Globus pallidus (tissue), 1 donor: ENCODE measurements at places on chromosomes 1 and 21.
A peak's percentile ranks its signal among the peaks of the same experiment; 100 is the strongest.

DNA sequence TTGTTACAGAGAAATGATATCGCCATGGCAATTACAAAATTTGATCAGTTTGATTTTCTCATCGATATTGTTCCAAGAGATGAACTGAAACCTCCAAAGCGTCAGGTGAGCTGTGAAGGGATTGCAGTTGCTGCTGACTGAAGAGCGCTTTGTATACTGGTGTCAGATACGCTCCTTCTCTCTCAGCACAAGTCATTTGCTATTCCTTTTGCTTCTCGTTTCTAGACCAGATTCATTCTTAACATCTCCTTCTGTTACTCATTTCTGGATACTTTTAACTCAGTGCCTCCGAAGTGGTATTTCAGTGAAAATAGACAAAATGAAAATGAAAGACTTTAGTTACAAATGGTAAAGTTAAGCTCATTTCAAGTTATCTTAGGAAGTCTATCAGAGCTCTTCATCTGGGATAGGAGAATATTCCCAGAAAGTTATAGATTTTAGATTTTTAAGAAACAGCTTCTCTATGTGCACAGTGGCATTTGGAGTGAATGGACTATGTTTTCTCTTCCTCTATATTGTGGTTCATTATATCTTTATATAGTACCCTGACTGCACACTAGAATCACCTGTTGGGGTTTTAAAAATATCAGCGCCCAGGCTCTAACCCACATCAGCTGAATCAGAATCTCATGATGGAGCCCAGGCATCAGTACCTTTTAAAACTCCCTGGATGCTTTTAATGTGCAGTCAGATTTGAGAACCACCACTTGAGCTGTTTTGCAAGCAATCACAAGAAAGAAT is 30.3 kb upstream of the KCNQ4 start:
- no peak for DNase-seq

DNA sequence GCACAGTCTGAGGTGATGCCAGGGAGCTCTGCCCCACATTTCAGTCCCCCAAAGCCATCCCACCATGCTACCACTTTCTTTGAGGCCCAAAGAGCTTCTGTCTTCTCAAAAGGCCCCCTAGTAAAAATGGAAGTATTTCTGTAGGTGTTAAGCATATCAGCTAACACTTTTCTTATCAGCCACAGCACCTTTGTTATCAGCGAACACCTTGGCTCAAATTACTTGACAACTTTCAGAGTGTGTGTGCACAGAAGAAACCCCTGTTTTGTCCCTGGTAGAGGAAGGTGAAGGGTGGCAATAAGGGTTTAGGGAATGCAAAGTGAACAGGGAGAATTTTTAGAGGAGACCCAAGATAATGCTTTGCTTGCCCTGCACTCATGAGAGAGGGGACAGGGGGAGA is 54.8 kb upstream of the GJA8 start:
- DNase-seq = no peak

GRCh38 chr1:114082304-114082630 is 71.4 kb downstream of the SYT6 start:
- no peak for DNase-seq

GRCh38 chr1:94231746-94232145 is 5.6 kb downstream of the ARHGAP29 start:
- no peak for DNase-seq

DNA sequence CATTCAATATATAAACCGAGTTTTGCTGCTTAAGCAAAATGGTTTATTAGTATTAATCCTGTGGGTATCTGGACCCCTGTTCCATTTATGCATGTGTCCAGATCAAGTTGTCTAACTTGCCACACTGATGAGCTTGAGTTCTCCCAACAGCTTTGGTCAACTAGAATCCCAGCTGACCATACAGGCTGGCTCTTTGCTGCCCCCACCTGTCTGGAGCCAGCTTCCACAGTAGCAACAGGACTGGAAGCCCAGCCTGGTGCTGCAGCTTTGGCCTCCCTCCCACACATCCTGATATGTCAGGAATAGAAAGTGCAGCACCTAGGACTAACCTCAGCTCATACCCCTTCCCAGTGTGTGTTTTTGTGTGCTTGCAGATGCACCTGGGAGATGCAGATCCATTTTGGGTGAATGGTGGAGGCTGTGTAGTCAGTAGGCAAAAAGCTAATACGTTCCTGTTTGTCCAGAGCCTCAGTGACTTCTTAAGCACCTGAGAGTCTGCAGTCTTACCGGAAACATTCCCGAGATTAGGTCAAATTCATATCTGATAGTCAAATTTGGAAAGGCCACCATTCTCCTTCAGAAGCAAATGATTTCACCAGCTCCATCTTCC is 40.9 kb upstream of the BEND5 start:
- DNase-seq = peak; percentile 60

DNA sequence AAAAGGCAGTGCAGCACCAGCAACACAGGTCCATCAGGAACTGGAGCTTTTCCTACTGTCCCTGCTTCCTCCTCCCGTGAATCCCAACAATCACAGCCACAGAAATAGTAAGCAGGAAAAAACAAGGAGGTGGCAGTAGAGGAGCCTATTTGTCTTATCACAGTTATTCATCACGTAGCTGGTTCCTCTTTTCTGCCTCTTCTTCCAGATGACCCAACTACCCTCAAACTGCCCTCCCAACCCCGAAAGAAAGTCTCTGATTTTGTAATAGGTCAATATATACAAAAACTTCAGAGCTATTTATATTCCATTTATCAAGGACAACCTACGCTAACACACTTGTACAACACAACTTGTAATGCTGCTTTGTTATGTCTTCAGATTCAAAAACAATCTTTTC is 21.4 kb downstream of the GNB1 start:
- no peak for DNase-seq
